Hematopoietic multipotent progenitor cell treated with erythropoietin and hydrocortisone succinate and interleukin-3 and kit ligand, for 4 days (in vitro differentiated cells): ENCODE measurements at places on chromosomes 4 and X.
A peak's percentile ranks its signal among the peaks of the same experiment; 100 is the strongest.

- no peak for DNase-seq
Measured at GRCh38 chrX:123590842-123591486, 141.9 kb downstream of the THOC2 start.

- peak; percentile 66 for DNase-seq
Measured at GRCh38 chr4:164977243-164978164, at the start of gene TRIM61. Gene TRIM61 (minus strand): TSS chr4:164977657. CDS start chr4:164970002, 7,655 bp downstream.

DNA sequence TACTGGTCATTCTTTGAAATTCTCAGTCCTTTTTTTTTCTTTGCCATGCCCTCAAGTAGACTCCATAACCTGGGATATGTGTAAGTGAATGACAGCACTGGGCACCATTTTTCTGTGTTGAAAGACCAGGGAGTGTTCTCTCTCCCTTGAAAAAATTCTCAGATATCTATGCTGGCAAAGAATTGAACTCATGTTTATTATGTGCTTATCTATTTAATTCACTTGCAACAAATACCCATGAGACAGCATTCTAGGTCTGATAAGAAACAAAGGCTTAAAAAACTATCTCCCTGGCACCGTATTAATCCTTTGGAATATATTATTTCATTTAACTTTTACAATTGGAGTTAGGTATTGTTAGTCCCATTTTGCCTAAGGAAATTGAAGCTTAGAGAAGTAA, 36.7 kb downstream of the LARP7 start:
- DNase-seq = peak; percentile 52

- peak; percentile 57 for DNase-seq
Measured at GRCh38 chr4:139849219-139849618, 183.6 kb downstream of the MGST2 start.

- no peak for DNase-seq
Measured at GRCh38 chr4:29390921-29391320, 1329.2 kb upstream of the PCDH7 start.

DNA sequence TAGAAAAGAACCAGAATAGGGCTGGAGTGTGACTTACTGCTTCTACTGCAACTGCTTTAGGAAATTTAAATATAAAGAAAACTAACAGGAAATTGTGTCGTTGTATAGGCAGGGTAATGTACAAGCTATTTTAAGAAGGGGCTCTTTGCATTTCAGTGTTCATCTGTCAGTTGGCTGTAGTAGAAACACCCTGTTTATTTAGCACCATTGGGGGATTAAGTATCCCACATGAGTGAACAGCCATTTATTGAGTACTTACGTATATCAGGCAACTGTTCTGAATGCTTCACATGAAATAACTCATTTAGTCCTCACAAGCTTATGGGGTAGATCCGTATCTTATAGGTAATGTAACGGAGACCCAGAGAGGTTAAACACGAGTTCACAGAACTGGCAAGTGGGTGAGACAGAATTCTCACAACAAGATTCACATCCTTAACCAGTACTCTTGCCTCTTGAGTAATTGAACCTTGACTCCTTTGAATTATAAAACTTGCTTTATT, 23.9 kb downstream of the STIM2 start:
- DNase-seq = no peak

DNA sequence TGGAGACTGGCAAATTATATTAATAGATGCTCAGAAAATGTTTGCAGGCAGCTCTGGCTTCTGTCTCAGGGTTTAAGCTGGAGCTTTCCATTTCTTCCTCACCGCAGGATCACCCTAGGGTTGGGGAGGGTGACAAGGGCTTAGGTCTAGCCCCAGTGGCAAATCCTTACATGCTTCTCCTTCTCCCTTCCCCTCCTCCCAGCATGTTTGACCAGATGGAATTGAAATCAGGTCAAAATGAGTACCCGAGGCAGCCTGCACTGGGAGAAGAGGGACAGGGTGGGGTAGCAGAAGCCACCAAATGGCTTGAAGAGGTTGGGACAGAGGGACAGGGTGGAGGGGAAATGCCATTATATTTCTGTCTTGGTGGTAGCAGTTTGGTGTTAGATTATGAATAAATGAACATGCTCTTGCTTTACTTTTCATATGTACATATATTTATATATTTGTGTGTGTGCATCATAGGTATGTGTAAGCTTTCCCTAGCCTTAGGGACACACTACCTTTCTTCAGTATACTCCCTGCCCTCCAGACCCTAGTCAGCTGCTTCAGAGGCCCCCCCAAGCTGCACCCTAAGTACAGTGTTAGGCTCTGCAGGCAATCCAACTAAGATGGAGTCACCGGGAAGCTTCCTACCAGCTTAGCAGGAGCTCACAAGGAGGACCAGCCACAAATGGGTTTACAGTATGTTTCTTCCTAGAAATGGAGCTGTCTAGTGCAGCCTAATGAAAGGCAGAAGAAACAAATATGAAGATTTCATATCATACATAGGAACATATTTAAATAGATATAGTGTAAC, 1.8 kb downstream of the TMEM35A start:
- DNase-seq = no peak

DNA sequence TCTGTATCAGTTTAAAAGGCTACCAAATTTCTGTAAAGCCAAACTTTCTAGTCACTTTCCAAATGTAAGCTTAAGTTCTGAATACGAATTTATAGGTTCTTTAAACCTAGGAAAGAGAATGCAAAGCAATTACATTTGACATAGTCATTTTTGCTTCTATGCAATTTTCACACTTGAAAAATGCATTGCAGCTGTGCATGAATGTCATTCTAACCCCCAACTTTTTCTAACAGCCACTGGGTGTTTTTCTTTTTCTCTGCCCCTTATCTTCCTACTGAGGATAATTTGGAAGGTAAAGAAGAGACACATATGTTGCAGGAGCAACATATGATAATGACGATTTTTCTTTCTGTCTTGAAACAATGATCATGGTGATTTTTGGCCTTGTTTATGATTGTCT, 537.5 kb downstream of the SPRY1 start:
- DNase-seq = no peak

GRCh38 chr4:52701207-52701606, 42.1 kb upstream of the USP46 start:
- no peak for DNase-seq

GRCh38 chr4:40984051-40984450, 230.3 kb downstream of the APBB2 start:
- DNase-seq = no peak

DNA sequence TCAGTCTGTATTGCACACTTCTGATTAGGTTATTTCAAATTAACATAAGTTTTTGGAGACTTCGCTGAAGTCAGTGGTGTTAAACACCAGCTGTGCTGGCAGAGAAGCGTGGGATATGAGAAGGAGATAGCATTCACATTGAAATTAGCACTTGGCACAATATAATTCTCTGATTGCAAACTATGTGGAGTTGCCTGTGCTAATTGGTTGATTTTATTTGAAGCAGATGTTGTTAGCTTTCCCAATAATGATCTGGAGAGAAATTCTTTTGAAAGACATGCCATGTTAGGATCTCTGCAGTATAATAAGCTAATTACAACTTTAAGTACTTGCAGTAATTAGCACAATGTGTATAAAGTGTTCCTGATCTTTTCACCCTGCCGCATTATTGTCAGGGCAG, 367.4 kb upstream of the ARX start:
- DNase-seq = no peak

- DNase-seq = no peak
Measured at GRCh38 chr4:21752616-21753015, 196.0 kb downstream of the KCNIP4 start.

DNA sequence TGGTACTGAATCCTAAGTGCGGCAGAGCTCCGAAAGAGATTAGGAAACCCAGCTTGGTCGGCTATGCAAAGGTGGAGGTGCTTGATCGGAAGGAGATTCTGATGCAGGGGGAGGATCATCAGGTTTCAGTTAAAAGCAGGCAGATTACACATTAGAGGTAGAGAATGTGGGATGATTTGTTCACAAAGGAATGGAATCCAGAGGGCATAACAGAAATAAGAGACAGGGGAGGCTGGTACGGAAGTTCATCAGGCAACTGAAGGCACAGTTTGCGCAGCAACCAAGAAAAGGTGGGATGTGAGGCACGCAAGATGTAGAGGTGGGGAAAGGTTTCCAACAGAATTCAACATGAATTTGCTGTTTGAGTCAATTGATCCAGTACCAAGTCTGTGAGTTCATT, 424 bp upstream of the ZNF330 start:
- no peak for DNase-seq

DNA sequence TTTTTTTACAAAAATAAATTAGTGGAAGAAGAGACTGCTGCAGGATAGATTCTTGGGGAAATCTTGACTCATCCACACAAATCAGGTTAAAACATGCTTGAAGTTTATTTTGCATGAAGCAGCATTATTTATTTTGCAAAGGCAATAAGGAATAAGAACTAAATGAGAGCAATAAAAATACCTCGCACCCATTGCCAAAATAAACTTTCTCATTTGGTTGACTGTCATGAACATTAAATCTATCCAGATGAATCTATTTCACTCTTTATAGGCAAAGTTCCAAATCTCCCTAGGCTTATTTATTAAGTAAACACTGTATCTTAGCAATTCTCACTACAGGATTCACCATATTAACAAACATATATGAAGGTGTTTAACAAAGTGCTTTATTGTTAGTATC, 58.9 kb downstream of the HOPX start:
- DNase-seq = no peak

DNA sequence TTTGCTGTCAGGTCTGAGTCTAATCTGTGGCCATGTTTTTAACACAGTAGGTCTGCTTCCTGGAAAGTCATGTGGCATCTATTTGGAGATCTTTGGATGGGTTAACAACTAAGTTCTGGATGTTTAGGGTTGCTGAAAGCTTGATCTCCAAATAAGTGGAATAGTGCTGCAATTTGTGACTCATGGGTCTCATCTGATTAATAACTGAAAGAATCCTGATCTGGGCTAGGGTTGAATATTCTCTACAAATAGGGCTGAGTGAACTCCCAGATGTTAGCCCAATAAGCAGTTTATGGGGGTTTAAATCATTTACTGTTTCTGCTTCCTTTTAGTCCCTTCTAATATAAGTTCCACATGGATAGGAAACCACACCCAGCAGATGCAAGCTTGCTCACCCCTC, 23.1 kb downstream of the CT47C1 start:
- DNase-seq = no peak

DNA sequence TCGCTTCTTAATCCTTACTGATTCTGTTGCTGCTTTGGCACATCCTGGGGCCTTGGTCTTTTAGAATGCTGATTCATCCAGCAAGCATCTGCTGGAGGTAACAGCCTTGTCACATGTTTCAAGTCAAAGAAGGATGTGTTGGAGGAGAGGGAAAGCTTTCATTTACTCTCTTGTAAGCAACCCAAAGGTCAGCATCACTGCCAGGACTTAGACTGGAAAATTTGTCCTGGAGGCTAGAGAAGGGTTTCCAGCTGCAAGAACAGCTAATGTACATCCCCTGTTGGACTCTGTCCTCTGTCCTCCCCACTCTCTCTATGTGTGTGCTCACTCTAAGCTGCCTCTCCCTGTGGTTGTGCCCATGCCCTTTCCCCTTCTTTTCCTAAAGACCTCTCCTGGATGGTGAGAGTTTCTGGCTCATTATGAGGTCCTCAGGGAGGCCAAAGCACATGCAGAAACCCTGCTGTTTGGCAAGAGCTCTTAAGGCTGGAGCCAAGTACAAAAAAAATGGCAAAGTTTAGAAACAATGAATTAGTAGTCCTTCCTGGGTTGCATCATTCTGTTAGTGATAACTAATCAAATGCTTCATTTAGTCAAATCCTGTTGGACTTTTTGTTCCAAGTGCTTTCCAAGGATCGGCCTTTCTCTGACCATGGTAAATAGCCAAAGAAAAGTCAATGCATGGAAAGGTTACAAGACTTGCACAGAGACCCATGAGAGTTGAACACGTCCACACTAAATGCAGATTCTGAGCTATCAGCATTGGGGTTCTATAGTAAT, 13.4 kb upstream of the SRPX start:
- DNase-seq = no peak

- DNase-seq = no peak
Measured at GRCh38 chrX:9866633-9867032, 80.4 kb downstream of the SHROOM2 start.

GRCh38 chrX:72621625-72622485, 49.2 kb upstream of the HDAC8 start:
- no peak for DNase-seq

- no peak for DNase-seq
Measured at GRCh38 chr4:143653031-143653430, 47.4 kb downstream of the FREM3 start.

DNA sequence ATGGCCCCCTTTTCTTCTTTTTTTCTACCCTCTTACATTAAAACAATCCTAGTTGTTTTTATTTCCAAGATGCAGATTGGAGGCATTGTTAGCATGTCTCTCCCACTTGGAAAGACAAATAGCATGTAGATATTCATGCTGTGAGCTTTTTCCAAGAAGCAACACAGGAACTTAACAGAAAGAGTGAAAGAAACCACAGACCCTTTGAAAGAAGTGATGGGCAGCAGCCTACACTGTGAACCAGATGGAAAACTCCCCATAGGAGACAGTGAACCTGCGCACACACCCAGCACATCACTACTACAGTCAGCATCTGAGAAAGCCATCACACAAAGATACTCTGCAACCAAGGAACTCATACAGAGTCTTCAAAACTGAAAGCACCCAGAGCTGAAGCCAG, 17.8 kb downstream of the CT47C1 start:
- no peak for DNase-seq

- no peak for DNase-seq
Measured at GRCh38 chr4:165563851-165564250, 185.0 kb downstream of the CPE start.
